ENCODE measurements at places on chromosomes 3 and 15.

DNA sequence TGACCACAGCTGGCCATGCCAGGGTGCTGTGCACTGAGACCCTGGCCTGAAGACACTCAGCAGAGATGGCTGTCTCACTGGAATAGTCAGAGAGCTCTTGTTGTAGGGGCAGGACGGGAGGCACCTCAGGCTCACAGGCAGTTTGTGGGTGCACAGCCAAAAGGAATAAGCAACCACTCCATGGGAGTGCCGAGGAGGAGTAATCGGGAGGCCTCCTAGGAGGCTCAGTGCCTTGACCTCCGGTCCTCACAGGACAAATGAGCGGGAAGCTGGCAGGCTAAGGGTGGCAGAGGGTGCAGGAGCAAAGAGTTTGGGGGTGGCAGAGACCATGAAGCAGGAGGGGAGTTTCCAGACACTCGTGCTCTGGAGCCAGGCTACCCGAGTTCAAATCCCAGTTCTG is 81.7 kb downstream of the SMAD6 start:
- DNase-seq = no peak

GRCh38 chr15:31357148-31357547 is 30.5 kb downstream of the KLF13 start:
- DNase-seq = no peak

DNA sequence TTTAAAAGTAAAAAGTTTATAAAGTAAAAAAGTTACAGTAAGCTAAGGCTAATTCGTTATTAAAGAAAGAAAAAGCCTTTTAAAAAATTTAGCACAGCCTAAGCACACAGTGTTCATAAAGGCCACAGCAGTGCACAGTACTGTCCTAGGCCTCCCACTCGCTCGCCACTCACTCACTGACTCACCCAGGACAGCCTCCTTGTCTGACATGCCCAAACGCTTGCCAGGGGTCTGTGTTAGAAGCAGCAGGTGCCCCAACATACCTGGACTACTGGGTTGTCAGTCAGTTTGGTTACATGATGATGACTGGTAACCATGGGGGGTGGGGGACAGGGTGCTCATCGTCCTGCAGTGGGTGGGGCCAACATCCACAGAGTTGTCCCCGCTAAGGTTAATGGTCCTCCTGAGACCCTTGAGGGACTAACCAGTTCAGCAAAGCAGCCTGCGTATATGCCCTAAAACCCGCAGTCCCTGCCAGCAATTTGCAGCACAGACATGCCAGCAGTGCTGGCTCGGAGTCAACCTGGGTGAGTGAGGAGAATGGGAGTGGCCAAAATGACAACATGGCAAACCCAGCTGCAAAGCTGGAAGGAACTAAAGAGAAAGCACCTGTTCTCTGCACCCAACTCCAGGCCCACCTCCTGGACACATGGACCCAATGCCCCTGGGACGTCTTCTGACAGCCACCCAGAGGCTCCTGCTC is 49.2 kb downstream of the CYFIP1 start:
- no peak for DNase-seq

DNA sequence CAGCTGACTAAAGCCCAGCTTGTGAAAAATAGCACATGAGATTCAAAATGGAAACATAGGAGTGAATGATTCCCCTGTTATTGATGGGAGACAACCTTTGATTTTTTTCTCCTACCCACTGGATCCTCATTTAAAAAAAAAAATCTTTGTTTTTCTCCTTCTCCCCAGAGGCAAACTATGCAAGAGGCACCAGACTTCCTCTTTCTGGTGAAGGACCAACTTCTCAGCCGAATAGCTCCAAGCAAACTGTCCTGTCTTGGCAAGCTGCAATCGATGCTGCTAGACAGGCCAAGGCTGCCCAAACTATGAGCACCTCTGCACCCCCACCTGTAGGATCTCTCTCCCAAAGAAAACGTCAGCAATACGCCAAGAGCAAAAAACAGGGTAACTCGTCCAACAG is 2.6 kb downstream of the CACNA1D start:
- no peak for DNase-seq

GRCh38 chr3:88713233-88713691 is 394.2 kb upstream of the EPHA3 start:
- no peak for DNase-seq

DNA sequence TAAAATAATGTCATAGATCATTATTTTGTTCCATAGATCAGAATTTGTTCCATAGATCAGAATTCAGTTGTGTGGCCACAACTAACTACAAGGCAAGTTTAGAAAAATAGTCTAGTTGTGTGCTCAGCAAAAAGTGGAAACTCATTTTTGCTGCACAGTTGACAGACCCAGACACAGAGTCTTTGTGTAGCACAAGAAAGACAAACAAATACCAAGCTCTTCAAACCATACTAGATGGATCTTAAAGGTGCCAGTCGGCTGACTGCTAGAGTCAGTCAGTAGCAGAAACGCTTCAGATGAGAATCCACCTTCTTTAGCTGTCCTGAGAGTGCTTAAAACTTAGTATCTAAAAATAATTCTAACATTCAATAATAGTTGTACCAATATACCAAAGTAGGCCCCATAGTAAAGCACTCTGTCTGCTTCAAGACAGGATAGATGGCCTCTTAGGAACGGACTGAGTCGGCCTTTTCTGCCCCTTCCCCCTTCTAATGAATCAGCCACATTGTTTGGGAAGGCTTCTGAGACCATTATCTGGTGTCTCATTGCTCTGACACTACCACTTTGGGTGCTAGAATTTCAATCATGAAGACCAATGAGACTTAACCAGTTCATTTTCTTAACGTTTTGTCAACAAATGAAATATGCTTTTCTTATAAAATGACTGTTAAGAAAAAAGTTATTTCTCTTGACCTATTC is 27.7 kb upstream of the SLC4A7 start:
- no peak for DNase-seq

DNA sequence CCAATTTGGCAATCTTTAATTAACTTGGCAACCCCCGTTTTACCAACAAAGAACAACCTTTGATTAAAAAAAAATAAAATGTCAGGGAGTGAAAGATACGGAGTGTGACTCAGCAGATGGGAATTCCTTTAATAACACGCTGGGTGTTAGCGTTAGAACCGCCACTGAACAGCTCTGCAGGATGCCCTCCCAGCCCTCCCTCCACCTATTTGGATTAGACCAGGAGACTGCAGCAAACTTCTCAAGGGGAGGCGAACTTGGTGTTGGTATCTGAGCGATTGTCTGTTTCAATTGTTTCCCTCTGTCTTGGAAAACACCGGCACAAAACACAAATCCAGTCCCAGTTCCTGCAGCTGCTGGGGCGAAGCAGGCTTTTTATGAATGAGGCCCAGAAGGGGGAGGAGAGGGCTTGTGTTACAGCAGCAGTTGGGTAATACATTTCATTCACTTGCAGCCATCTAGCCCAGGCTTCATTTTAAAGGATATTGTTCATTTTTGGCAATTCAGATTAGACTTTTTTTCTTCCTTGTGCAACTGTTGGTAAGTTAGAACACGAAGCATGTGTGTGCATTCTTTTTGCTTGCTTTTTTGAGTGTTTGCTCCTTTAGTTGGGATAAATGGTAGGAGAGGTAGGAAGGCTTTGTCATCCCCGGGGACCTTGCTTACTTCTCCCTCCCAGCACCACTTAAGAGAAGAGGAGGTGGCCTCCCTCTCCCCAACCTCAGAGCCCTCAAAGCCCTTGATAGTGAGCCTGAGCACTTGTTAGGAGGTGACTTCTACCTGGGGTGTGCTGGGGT is 152.3 kb downstream of the IGF1R start:
- no peak for DNase-seq

- no peak for DNase-seq
These were observed 236.3 kb downstream of the NFKBIZ start for GRCh38 chr3:102085431-102086176.

- no peak for DNase-seq
These were observed 377.2 kb upstream of the SGO1 start for GRCh38 chr3:20563251-20563650.

DNA sequence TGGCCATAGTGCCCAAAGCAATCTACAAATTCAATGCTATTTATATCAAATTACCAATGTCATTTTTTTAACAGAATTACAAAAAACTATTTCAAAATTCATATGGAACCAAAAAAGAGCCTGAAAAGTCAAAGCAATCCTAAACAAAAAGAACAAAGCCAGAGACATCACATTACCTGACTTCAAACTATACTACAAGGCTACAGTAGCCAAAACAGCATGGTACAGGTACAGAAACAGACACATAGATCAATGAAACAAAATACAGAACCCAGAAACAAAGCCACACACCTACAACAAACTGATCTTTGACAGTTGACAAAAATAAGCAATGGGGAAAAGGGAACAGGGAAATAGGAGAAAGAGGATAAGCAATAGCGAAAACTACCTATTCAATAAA is 26.6 kb upstream of the THSD4 start:
- no peak for DNase-seq

GRCh38 chr3:156721687-156722618 is 47.6 kb downstream of the TIPARP start:
- no peak for DNase-seq

GRCh38 chr3:60854791-60855190 is 396.5 kb downstream of the FHIT start:
- DNase-seq = no peak

- no peak for DNase-seq
These were observed 398 bp upstream of the RAB7A start for GRCh38 chr3:128725547-128726022.

DNA sequence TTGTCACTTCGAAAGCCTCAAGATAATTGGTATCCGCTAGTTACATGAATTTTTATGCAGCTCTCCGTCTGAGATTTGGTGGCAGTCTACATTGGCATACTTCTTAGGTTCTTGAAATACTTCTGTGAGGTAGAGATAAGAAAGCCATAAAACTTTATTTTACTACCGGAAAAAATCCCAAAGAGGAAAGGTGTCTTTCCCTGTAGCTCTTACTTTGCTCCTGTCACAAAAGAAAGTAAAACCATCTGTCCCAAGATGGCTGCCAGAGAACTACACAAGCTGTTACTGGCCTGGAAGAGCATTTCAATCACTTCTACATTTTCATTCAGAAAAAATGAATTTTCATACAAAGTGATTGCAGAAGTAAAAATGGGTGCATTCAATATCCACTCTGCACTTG is 214.8 kb upstream of the ST8SIA2 start:
- DNase-seq = no peak

DNA sequence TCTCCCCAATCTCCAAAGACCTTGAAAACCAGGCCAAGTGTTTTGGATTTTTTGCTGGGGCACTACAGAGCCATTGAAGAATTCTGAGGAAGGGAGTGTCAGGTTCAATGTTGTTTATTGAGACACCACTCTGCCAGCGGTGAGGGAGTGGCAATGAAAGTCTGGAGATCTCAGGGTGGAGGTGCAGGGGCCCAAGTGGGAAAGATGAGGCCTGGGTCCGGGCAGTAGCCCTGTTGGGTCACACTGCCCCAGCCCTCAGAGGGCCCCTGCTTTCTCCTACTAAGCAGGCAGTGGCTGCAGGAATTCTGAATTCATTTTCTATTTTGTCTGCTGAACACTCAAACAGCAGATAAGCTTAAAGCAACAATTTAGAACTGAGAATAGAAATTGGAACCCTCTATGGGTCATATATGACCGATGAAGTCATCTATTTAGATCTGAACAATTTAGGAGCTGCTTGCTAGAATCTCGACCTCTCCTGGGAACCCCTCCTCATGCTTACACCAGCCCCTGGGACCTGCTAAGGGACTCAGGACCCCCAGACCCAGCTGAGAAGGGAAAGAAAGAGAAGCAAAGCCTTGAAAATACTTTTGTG is 17.9 kb downstream of the HRH1 start:
- no peak for DNase-seq

DNA sequence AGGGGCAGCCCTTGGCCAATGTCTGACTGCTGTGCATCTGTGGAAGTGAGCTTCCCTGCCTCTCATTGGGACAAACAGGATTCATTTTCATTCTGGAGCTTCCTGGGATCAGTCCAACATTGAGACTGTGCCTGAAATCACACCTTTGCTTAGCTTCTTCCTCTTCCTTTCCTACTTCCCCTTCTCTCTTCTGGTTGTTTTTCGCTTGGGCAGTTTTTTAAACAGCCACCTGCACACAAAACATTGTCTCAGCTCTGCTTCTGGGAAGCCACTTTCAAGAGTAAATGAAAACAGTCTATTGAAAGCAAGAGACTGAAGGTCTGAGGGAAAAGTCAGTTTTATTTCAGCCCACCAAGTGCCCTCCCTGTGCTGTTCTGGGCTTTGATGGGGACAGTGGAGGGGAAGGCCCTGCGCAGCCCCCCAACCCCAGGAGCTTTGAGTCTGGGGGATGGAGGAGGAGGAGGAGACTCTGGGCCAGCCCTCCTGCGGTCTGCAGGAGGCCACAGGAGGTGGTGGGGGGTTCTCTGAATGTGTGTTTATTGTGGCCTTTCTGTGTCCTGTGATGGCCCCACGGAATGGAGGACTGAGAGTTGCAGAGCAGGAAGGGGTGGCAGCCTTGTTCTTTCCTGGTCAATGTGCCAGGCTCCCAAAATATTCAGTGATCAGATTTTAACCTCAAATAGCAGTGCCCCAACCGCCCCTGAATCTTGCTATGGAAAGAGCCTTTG is 7.8 kb upstream of the ISLR2 start:
- DNase-seq = no peak

DNA sequence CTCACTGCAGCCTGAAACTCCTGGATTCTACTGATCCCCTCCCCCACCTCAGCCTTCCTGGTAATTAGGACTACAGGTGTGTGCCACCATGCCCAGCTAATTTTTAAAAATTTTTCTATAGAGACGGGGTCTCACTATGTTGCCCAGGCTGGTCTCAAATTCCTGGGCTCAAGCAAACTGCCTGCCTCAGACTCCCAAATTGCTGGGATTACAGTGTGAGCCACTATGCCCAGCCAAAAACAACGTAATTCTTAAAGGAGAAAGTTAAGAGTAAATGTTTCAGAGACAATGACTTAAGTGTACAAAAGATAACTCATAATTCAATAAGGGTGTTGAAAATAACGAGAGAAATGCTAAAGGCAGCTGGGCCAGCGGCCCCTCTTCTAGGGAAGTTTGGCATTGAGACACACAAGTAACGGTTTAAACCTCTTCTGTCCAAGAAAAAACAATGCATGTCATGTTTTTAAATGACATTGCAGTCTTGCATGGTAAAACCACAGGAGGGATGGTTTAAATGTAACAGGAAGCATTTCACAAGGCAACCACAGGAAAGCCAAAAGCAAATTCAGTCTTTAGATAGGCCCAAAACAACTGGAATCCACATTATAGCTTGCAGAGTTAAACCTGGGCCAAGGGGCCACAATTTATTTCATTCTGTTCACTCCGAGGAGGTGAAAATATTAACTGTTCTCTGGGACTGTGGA is 5.1 kb downstream of the PROK2 start:
- DNase-seq = no peak

Data from activated gamma-delta T cell treated with Interleukin-2 at 50 U/mL for 16 hours (primary cell).